ENCODE measurements at places on chromosomes 5 and 9.

GRCh38 chr9:20683351-20684034 lies 566 bp upstream of the FOCAD start:
- DNase-seq: peak; percentile 43

DNA sequence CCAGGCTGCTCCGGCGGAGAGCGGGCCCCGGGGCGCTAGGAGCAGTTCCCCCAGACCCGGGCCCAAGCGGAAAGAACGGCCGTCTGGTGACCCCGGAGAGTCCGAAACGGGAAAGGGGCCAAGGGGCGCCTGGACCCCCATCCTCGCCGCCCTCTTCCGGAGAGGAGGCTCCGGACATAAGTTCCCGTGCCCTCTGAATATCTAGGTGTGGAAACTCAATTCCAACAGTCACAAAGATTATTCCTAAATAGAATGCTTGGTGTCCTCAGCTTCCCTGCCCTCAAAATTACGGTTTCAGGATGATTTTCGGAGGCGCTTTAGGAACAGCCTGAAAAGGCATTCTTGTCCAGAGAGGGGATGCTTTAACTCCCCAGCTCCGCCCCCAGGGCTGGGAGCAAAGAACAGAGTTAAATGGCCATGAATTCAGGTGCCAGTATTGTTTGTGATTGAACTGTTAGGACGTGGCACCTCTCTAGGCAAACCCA lies 681 bp upstream of the LHFPL2 start:
- no peak for DNase-seq

- no peak for DNase-seq
Measured at GRCh38 chr9:136551401-136552116, 5.7 kb upstream of the NOTCH1 start.

DNA sequence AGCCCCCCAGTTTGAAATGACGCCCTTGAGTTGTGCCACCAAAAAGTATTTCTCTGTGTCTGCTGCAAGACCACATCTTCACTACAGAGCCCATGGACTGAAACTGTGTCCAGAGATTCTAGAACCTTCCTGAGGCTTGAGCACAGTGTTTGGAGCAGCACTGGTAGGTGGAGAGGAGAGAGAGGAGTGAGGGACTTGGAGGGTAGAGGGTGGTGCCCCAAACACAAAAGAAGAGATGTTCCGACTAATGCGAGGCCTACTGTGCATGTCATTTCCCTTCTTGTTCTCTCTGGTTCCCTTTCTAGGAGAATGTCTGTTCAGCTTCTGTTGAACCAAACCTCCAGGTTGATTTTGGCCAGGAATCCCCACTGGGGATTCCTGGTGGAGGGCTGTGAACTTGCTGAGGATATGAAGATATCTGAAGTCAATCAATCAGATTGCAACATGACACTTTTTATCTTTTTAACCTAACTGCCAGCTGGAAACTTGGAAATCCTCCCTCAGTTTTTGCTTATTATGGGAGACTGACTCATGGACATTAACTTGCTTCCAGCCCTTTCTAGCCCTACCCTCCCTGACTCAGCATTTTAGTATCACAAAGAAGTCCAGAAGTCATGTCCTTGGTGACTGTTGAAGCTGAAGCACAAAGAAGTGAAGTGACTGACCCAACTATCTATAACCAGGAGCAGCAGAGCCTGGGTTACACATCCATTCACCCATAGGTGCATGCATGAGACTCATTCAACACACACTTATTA lies 154.5 kb downstream of the NR3C1 start:
- no peak for DNase-seq

DNA sequence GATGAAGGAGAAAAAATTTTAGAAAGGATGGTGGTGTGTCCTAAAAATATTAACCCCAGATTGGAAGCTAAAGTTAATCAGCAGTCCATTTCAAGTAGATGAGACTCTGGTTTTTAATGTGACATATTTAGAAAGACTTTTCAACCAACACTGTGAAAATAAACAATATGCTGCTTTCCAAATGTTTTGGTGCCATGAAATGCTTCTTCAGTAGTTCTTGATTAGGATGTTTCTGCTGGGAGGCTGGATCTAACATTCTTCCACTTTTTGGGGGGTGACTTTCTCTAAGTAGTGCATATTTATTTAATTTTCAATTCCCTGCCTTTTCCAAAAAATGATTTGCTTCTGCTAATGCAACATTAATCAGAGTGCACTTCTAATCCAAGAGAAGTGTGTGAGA lies 593.3 kb upstream of the DMAC1 start:
- no peak for DNase-seq

DNA sequence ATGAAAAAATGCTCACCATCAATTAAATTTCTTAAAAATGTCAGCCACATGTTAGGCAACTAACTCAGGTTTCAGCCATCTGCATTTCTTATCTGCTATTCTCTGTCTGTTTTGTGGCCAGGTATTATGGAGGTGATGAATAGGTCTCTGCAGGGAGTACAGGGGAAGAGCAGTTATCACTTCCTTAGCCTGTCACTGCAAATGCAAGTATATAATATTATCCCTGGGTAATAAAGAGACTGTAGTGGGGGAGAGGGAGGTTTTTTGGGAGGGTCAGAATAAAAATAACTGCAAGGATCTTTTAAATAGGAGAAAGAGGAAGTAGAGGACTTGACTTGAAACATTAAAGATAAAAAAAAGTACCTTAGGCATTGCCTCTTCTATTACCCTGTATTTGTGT lies 49.6 kb upstream of the PTGER4 start:
- no peak for DNase-seq

DNA sequence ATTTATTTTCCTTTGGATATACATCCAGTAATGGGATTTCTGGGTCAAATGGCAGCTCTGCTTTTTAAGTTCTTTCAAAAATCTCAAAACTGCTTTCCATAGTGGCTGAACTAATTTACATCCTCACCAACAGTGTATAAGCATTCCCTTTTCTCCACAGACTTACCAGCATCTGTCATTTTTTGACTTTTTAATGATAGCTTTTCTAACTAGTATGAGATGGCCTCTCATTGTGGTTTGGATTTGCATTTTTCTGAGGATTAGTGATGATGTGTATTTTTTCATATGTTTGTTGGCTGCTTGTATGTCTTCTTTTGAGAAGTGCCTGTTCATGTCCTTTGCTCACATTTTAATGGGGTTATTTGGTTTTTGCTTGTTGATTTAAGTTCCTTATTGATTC lies 90.0 kb upstream of the HMHB1 start:
- DNase-seq: no peak

GRCh38 chr5:139443831-139444453 lies 4.6 kb upstream of the DNAJC18 start:
- DNase-seq: no peak

DNA sequence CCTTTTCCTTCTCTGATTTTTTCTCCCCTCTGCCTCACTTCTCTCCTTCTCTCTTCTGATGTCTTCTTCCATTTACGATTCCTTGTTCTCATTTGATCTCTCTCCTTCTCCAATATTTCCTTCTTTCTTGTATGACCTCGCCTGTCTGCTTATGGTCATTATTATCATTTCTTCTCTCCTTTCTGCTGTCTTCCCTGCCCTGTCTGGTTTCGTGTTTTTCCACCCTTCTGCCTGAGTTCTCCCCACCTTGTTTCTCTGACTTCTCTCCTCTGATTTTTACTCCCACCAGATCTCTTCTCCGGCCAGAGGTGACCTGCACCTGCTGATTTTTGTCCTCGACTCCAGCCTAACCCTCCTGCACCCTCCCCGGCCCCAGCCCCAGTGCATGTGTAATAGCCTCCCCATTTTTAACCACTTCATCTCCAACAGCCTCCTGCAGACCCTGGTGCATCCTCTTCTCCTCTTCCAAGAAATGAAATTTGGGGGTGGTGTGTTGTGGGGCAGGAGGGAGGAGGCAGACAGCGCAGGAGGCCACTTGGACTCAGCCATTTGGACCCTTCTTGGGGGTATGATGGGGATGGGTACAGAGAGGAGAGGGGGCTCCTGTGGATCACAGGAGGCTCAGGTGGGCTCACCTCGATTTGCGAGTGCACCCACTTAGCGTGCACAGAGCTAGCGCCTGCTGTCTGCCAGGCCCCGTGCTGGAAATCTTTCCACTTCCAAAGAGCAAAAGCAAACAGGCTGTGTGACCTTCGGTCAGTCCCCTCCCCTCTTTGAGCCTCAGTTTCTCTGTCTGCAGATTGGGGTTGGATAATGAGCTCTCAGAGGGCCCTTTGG lies 32.5 kb downstream of the GSN start:
- no peak for DNase-seq

- DNase-seq: no peak
Measured at GRCh38 chr5:40171971-40172370, 507.7 kb upstream of the PTGER4 start.

DNA sequence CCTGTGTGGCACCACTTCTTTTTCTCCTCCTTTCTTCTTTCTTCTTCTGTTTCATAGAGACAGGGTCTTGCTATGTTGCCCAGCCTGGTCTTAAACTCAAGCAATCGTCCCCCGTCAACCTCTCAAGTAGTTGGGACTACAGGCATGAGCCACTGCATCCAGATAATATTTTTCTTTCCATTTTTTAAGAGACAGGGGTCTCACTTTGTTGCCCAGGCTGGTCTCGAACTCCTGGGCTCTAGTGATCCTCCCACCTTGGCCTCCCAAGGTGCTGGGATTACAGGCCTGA lies 47.4 kb upstream of the IER5L start:
- DNase-seq: no peak

DNA sequence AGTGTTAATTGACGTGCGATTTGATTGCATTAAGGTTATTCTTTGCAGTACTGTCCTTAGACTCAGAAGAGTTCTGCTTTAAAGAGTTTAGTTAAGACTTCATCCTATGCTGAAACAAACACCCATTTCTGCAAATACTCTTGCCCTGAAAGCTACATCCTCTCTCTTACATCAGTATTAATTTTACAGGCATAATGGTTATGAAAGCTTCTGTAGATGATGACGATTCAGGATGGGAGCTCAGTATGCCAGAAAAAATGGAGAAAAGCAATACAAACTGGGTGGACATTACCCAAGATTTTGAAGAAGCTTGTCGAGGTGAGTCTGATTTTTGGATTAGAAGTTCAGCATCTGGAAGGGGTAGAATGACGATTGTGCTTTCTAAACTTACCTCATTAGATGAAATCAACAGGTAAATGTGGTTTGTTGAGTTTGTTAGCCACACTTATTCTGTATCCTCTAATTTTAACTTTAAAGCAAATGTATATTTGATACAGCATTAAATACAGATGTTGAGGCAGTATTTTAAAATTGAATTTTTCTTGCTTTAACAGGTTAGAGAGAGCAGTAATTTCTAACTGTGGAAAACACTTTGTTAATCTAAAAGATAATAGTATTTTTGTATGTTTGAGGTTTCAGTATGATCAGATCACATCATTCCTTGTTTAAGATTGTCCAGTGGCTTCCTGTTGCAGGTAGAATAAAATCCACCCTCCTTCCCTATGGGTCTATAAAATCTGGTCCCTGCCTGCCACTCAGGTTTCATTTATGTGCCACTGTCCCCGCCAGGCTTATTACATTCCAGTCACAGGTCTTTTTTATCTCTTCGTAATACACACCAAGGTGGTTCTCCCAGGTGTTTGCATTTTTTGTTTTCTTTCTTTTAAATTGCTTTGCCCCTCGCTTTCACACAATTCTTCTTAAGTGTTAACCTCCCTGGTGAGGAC lies 1.3 kb downstream of the NAA35 start:
- no peak for DNase-seq

DNA sequence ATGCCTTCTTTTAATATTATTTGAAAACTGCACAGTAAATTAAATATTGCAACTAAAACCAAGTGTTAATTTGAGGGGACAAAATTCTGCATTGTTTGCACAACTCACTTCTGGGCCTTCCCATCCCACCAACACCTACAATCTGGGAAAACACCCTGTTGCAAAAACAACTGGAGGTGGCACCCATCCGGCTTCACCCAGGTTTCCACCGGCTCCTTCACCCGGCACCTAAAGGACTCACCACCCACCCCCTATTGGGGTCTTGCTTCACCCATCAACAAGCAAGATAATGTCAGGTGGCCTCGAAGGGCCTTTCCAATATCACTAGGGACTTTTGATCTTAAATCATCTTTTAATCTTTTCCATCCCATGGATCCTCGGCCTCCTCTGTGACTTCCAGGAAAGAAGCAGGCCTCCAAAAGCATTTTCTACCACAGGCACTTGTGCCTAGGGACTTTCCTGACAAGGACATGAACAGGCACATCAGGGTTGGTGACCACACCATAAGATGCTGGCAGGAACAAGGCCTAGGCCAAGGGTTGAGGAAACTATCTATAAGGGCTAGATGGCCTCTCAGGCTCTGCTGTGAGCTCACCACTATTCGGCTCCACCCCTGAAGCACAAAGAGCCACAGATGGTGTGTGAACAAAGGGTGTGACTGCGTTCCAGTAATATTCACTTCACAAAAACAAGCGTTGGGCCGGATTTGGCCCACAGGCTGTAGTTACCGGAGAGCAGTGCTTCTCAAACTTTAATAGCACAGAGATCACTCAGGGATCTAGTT lies 205.1 kb downstream of the AUH start:
- DNase-seq: no peak

DNA sequence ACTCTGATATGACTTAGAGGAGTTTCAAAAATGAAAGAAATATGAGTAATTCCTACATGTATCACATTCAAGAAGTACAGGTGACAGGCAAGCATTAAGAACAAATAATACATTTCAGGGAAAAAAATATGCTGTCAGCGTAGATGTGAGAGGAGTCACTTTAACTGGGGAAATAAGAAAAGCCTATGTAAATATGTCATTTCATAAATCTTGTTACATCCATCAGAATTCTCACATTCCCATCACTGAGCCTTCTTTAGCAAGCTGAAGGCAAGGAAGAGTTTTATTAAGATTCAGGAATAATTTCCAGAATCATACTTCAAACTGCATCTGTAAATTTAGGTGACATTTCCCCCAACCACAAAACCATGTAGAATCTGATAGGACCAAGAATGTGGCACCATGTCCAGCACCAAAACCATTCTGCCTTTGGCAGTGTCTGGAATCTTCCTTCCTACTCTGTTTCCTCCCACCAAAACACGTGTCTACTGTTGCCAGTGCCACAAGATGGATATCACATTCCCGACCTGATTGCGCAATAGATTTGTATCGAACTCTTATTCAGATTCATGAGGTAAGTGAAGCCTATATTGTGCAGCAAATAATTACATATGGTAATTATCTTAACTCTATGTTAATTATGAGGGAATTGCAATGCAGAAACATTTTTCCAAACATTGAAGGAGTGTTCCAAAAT lies 690.9 kb downstream of the ISL1 start:
- DNase-seq: no peak

- DNase-seq: no peak
Measured at GRCh38 chr5:134738963-134739661, 764 bp downstream of the CAMLG start.
